ENCODE measurements at places on chromosomes 16 and 17.

- peak; percentile 68 for DNase-seq
Measured at GRCh38 chr17:38453951-38454421, 25.7 kb downstream of the ARHGAP23 start.

DNA sequence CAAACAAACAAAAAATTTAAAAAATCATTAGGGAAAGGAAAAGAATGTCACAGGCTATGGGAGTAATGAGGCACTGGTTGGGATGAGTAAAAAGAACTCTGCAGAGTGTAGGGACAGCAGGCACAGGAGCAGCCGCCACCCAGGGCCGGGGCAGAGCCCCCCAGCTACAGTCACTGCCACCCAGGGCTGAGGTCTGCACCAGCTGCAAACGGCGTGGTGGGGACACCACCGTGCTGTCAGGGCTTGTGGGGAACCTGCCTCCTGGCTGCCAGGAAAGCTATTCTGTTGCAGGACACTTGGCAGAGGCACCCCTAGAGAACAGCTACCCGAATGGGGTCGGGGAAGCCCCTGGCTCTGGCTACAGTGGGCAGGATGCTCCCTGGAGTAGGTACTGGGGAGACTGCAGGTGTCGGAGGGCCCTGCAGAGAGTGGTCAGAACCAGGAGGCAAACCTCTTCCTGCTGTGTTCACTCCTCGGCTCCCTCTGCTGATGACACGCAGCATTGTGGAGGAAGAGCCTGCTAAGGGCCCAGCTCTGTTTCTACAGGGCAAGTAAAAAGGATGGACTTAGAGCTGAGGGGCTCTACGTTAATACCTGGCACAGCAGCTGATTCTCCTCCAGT, 32.3 kb upstream of the CAPN15 start:
- DNase-seq, result no peak

GRCh38 chr16:11067697-11068141, 123.4 kb downstream of the CLEC16A start:
- no peak for DNase-seq

DNA sequence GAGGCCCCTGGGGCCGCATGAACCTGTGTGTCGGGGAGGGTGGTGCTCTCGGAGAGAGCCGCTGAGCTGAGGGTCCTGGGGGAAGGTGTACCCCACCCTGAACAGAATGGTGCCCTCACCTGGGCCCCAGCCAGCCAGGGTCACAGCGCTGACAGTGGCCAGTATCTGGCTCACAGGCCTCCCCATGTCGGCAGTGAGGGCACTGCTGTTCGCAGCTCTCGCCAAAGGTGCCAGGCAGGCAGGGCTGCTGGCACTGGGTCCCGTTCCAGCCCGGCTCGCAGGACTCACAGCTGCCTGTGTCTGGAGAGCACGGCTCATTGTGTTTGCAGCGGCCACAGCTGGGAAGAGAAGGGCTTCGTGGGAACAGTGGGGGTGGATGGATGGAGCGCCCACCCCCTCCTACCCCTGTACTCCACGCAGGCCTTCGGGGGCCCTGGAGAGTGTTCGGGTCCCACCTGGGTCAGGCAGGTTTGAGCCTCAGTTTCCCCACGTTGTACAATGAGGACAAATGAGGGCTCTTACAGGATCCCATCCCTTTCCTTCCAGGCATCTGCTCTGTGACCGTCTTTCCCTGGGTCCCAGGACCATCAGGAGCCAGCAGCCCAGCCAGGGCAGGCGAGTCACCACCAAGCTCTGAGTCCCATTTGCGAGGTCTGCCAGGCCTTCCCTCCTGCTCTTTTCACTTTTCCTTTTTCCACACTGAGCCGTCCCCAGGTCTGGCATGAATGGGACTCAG, 5.0 kb downstream of the SCARF1 start:
- DNase-seq, result no peak

- peak; percentile 73 for DNase-seq
Measured at GRCh38 chr16:46688101-46688653, 801 bp downstream of the VPS35 start.

- DNase-seq, result peak; percentile 56
Measured at GRCh38 chr16:73891129-73891542, 405.5 kb upstream of the PSMD7 start.

GRCh38 chr16:69179328-69180010, 7.5 kb upstream of the SNTB2 start:
- peak; percentile 68 for DNase-seq

DNA sequence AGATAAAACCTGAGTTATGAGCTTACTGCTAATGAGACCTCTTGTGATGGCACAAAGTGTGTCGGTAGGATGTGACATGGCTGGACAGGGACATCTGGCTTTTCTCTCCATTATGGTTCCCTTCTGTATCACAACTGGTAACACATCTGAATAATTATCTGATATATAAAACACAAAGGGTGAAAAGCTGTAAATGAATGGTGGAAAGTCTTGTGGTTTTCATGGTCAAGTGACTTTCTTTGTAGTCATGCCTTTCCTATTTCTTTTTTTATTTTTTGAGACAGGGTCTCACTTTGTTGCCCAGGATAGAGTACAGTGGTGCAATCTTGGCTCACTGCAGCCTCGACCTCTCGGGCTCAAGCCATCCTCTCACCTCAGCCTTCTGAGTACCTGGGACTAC, 35.3 kb upstream of the ZFHX3 start:
- no peak for DNase-seq

GRCh38 chr16:68935008-68935407, 91.7 kb downstream of the TANGO6 start:
- no peak for DNase-seq

DNA sequence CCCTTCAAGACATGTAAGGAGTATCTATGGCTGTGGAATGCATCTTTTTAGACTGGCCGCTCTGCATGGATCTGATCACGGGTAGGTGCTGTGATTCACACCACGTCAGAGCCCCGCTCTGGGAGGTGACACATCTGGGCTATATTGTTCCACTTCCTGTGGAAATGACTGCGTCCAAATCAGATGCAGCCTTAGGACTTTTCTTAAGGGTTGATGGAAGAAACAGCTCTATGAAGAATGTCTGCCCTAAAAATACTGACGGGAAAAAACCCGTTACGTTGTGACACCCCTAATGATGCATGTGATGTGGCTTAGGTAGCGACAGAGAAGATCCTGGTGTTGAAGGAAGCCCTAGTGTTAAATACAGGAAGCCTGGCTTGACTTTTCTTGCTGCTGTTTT, 12.2 kb downstream of the BANP start:
- no peak for DNase-seq

DNA sequence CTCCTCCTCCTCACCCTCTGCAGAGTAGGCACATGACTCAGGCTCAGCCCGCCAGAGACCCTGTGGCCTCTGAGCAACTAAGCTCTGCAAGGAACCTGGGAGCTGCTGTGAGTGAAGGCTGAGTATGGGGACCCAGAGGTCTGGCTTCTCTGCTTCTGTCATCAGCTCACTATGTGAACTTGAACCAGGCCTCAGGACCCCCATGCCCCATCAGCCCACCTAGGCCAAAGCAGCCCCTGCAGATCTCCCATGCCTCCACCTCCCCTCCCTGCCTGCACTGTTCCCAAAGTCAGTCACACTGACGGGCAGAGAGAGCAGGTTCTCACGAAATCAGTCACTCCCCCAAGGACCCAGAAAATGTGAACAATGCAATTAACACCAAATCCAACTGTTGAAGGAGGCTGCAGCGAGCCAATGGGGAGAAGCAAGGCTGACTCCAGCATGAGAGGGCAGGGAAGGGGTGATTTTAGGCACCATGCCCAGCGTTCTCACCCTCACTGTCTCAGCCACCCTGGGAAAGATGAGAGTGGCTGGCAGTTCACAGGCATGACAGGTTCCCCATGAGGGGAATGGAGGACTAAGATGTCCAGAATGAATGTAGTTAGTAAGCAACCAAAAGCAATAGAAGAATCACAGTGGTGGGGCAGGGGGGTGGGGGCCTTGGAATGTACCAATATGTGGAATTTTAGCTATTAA, 60.6 kb downstream of the BEAN1 start:
- DNase-seq, result no peak

GRCh38 chr16:4682084-4682591, 11.2 kb upstream of the NUDT16L1 start:
- no peak for DNase-seq
